ELF-1 (cell line): ENCODE measurements at places on chromosomes 2 and 18.

- DNase-seq, result no peak
These were observed 395.7 kb upstream of the SALL3 start for GRCh38 chr18:78583739-78584458.

DNA sequence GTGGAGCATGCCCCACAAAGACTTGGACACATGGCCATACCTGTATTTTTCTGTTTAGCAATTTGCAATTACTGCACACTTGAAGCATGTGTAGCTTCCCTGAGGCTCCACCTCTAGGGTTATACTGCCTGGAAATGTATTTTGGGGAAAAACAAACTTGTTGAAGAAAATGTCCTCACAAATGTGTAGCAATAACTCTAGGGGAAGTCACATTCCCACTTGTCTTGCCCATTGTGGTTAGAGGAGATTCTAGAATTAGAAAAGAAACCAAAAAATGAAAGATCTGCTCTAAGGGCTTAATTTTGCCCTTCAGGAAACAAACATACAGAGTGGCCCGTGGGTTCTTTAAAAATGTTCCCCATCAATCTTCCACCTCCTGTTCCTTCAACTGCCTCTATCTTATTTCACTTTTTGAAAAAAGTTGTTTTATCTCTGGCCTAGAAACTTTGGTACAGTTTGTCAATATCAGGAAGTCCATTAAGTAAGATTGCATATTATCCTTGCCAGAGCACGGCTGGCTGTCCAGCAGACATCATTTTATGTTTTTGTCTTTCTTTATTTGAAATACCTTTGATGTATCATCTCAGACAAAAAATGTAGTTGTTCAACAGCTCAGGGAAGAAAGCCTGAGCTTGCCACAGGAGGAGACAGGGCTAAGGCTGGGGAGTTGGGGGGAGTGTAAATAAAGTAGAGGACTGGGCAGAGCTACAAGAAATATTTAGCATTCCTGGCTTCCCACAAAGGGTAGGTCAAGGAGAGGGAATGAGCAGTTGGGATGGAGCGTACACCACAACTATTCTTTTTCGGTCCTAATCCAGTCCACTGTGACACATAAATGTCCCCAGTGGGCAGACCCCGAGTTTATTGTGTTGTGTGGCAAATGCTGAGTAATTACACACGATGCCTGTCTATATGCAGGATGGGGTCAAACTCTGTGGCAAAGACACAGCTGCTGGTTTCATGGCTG, 96.8 kb upstream of the CDC42EP3 start:
- peak; percentile 36 for DNase-seq

GRCh38 chr2:215899141-215900074, 113.9 kb downstream of the MREG start:
- no peak for DNase-seq

DNA sequence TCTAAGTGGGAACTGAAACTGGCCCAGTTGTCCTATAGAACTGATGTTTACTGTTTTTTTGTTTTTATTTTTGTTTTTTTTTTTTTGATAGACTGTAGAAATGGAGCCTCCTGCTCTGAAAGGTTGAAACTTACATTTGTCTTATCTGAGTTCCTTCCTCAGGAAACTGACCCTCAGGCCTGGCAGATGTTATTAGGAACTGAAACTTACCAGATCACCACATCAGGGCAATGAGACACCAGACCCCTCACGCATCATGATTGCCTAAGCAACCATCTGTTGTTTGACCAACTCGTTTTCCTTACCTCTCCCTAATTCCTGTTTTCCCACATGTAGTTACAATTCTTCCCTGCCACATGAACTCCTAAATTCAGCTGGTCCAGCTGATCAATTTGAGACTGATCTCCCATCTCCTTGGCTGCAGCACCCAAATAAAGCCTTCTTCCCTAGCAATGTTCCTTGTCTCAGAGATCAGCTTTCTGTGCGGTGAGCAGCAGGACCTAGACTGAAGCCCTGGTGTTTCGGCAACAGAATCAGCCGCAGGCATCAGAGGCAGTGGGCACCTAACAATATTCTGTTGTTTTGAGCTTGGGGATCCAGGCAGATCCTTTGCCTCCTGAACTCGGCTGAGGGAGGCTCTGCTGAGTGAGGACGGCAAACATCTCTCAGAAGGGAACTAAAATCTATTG, 96.8 kb downstream of the MSH2 start:
- DNase-seq, result no peak
